Osteocyte (in vitro differentiated cells): ENCODE measurements at places on chromosomes 1 and 21. TPM values are rescaled to one million over a fixed set of nuclear protein-coding genes. Genes with fewer than 3 reads are reported as not detected.

DNA sequence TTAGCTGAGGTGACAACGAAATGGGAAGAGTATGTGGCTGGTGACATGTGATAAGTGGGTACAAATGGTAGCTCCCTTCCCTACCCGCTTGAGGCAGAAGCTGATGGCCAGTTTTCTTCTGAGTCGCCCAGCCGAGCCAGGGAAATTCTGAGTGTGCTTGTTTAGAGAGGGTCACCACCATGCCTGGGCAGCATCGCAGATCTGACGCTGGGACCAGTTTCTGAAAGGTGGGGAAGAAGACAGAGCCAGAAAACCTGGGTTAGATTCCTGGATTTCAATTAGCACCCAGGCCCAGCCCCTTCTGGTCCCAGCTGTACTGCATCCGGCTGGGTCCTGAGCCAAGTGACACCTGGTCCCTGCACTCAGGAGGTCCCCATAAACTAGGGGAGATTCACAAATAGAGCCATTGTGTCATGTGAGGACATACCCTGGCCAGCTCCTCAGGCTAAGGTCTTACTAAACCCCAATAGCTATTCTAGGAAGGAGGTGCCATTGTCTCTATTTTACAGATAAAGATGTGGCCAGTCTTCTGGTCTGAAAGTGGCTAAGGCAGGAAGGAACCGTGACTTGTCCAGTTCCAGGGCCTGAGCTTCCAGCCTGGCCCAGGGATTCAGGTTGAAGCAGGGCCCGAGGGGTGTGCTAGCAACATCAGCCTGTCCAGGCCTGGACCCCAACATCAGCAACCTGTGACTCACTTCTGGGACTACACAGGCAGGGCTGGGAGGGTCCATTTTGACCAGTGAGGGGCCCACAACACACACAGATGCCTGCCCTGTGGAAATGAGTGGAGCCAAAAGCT, 1.7 kb upstream of the TMEM61 start:
- H3K36me3 ChIP-seq: no peaks in the 10 kb centered on the region
- DNase-seq: no peak
- H3K27ac ChIP-seq: no peak overlapping the region
- peaks cover 7% of the 10 kb centered on the region for H3K4me1 ChIP-seq
- peaks cover 13% of the 10 kb centered on the region for H3K27me3 ChIP-seq

- no peaks in the 10 kb centered on the region for H3K4me1 ChIP-seq
- H3K4me3 ChIP-seq: no peak overlapping the region
- no peak for DNase-seq
- no peak overlapping the region for H3K27ac ChIP-seq
- H3K36me3 ChIP-seq: no peaks in the 10 kb centered on the region
- peaks cover 2% of the 10 kb centered on the region for H3K27me3 ChIP-seq
Measured at GRCh38 chr1:186739515-186739914, 59.3 kb upstream of the PTGS2 start.

DNA sequence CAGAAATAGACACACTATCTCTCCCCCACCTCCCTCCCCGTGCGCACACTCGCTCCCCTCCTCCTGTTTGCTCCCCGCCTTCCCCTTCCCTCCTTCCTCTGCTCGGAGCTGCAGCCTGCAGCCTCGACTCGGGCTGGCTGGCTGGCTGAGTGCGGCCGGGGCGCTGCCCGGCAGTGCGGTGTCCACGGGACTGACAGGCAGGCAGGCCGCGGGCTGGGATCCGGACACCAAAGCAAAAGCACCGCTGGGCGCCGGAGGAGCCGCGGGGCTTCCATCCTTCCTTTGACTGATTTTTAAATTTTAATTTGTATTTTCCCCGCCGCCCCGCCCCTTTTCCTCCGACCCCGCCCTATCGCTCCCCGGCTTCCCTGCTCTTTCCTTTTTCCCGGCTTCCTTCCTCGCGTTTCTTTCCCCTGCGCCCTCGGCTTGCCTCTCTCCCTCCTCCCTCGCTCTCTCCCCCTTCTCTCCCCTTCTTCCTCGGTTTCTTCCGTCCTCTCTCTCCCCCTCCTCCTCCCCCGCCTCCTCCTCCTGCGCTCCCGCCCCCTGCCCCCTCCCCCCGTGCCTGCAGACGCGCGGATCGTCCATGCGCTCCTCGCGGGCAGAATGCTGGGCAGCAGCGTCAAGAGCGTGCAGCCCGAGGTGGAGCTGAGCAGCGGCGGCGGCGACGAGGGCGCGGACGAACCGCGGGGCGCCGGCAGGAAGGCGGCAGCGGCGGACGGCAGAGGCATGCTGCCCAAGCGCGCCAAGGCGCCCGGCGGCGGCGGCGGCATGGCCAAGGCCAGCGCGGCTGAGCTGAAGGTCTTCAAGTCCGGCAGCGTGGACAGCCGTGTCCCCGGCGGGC, 109.4 kb downstream of the NAV1 start:
- no peaks in the 10 kb centered on the region for H3K27me3 ChIP-seq
- DNase-seq: peak; percentile 87
- H3K27ac ChIP-seq: peak overlapping the region; percentile 74
- H3K4me3 ChIP-seq: peak overlapping the region; percentile 85
- peaks cover 8% of the 10 kb centered on the region for H3K36me3 ChIP-seq
- H3K4me1 ChIP-seq: peaks cover 44% of the 10 kb centered on the region

The RIPK4 gene
- total RNA-seq: 2.4 and 2.7 TPM in 2 replicates

The MPL gene
- not detected in 2 replicates for total RNA-seq

The PTGS2 gene
- 3.1 and 4.3 TPM in 2 replicates for total RNA-seq

The FCRLA gene
- total RNA-seq: not detected in 2 replicates

The HCN3 gene
- 3.7 and 4.1 TPM in 2 replicates for total RNA-seq
